ENCODE measurements at places on chromosomes 16 and 17.

DNA sequence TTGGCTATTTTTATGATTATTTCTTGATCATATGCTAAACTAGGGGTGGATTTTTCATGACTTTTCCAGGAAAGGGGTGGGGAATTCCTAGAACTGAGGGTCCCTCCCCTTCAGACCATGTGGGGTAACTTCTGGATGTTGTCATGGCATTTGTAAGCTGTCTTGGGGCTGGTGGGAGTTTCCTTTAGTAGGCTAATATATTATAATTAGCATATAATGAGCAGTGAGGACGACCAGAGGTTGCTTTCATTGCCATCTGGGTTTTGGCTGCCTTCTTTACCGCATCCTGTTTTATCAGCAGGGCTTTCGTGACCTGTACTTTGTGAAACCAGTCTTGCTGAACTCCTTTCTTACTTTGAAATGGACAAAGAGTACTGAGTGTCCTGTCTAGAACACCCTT, 40.4 kb upstream of the ABCA5 start:
- DNase-seq = no peak

DNA sequence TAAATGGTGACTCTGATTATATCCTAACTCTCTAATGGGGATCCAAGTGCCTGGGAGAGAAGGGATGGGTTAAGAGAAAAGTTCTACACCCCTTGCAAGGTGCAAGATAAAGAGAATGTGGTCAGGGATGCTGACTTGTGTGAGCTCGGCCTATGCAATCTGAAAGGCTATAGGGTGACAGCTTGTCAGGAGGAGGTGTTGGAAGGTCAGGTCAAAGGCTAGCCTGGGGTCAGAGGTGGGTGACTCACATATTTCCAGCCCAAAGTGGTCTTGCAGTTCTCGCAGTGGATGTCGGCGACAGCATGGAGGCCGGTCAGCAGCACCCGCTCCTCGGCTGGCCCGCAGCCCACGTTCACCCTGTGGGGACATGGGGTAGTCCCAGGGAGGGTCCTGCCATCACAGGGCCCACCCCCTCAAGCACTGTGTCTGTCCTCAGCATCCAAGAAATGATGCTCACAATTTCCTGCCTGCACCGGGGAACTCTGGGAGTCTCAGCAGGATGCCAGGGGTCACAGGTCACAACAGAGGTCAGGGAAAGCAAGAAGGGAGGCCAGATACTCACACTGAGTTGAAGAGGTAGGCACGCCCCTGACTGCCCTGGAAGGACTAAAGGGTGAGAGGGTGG, 1.4 kb downstream of the YPEL3 start:
- no peak for DNase-seq

- no peak for DNase-seq
Measured at GRCh38 chr17:82644148-82644547, 4.1 kb downstream of the WDR45B start.

DNA sequence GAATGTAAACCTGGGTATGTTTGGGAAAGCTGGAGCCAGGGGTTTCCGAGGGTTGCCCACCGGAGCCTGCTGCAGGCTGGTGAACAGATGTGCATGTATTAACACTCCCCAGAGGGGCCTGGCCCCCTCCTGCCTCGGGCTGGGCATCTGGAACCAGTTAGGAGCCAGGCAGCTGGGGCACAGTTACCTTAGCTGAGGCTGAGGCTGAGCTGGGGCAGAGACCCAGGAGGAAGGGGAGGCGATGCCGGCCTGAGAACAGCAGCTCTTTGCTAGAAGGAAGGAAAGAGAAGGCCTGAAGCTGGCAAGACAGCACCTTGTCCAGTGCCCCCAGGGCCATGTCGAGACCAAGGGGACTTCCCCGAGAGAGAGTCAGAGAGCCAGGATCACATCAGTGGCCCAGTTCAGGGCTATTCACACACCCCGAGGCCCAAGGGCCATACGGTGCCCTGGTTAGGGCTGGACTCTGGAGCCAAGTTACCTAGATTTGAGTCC, 65.8 kb downstream of the RMI2 start:
- DNase-seq = no peak
